IPS-NIHi11 (cell line): ENCODE measurements at places on chromosomes 16 and 17.

DNA sequence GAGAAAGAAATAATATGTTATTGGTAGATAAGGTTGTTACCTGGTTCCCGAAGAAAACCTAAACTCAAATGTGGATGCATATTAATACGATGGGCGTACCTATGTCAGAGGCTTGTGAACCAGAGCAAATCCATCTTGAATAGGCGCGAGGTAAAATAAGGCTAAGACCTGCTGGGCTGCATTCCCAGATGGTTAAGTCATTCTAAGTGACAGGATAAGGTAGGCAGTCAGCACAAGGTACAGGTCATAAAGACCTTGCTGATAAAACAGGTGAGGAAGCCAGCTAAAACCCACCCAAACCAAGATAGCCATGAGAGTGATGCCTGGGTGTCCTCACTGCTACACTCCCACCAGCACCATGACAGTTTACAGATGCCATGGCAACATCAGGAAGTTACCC is 1400.1 kb downstream of the CDH8 start:
- no peak for DNase-seq

DNA sequence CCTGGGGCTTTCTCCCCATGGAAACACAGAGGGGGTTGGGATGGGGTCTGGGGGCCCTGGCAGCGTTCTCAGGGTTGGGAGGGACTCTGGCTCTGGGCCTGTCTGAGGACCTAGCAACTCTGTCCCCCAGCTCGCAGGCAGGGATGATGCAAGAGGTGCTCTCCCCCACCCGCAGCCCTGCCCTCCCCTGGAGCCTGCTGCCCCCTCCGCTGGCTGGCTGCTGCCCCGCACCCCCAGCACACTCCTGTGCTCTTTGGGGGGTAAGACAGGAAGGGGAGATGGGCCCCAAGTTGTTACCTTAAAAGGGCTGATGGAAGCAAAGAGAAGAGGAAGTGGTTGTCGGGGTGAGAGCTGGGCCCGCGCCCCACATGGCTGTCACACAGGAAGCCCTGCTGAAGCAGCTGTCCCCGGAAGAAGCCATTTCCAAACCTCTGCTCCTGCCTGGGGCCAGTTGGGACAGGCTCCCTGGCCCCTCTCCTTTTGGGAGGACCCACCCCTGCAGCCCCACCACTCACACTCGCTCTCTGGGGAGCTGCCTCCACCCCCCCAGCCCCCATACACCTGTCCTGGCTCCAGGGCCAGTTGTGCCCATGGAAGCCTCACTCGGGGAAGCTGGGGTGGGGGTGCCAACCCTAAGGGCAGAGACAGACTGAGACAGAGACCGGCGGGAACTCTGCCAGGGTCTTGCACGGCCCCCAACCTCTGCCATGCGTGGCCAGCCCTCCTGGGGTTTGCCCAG is 2.5 kb downstream of the CORO1A start:
- no peak for DNase-seq

- no peak for DNase-seq
Observed at GRCh38 chr17:48704361-48705248, 17.7 kb downstream of the PRAC1 start.

DNA sequence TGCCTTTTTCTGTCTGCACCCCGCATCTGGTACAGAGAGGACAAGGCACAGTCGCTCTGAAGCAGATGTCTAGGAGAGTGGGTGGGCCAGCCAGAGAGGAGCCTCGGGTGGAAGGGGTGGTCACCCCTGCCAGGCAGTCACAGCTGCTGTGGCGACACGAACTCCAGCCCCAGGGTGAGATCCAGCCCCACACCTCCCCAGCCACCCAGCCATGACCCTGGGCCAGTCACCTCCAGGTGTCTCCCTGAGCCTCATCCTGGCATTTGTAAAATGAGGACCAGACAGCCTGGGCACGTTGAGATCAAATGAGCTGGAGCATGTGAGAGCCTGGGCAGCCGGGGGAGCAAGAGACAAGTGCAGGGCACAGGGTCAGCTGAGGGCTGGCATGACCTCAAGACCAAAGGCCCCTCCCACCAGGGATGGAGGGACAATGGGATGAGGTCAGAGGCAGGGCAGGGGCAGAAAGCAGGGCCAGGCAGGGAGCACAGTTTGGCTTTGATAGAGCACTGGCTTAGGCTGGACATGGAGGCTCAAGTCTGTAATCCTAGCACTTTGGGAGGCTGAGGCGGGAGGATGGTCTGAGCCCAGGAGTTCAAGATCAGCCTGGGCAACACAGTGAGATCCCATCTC is 7.7 kb downstream of the ADAM11 start:
- DNase-seq, result no peak

GRCh38 chr16:1428511-1428910 is 2.4 kb upstream of the PERCC1 start:
- DNase-seq, result peak; percentile 95

DNA sequence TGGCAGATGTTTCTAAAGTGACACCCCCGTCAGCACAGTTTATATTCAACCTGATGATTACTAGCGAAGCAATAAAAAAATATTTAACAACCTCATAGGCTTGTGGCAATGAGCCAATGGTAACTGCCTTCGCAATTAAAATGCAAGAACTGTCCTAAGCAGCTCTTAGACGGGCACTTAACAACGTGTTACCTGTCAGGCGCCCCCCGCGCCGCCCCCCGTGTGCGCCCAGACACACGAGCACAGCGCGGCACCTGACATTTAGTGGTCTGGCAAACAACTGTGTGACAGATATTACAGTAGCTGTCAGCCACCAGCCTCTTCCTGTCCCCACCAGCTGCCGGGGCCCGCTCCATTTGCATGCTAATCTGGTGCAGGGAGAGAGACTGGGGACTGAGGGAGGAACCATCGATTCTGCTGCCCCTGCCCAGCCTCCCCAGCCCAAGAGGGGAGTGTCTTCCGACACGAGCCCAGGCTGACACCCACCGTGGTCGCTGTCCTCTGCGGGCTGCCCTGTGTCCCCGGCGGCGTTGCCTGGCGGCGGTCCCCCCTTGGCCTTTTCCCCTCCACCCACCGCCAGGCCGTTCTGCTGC is 12.7 kb downstream of the NDUFAF8 start:
- no peak for DNase-seq

DNA sequence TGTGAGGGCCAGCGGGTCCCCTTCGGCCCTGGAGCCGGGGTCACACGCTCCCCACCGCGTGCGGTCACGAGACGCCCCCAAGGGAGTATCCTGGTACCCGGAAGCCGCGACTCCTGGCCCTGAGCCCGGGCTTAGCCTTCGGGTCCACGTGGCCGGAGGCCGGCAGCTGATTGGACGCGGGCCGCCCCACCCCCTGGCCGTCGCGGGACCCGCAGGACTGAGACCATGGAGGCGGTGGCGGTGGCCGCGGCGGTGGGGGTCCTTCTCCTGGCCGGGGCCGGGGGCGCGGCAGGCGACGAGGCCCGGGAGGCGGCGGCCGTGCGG is at the start of gene NAGLU:
Gene NAGLU (plus strand): TSS at position 194 of the 324 bp plus-strand sequence. CDS start 32 bp downstream, at position 226.
- peak; percentile 99 for DNase-seq

GRCh38 chr17:74861662-74862107 is 2.0 kb upstream of the GRIN2C start:
- no peak for DNase-seq

DNA sequence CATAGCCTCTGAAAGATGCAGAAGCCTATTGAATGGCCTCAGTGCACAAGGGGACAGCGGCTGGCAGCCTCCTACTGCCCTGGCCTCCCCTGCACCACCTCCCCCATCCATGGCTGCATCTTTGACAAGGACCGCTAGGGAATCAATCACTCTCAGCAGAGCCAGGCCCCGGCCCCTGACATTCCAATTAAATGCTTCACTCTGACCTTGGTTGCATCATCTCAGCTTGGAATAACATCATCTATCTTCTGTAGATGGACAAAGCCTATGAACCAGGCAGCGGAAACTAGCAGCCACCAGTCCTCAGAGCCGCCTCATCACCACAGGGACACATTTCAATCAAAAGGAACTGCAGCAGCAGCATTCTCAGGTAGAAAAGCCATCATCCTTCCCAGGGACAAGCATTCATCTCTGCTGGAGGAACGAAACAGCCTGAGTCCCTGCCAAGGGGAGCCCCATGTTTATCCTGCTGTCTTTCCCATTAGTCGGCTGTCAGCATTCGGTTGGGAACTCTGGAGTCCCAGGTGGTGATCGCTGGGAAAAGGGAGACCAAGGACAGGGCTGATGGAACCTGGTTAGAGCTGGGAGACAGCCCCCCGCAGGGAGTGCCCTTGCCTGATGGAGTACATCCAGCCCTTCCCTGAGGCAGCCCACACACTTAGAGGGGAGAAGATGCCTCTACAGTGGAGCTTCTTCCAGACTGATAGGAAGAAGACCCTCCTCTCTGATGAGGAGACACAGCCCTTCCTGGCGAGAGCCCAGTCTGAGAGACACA is 11.5 kb upstream of the TMEM132E start:
- peak; percentile 41 for DNase-seq

GRCh38 chr17:21041741-21042457 is 912 bp downstream of the USP22 start:
- DNase-seq, result peak; percentile 85

DNA sequence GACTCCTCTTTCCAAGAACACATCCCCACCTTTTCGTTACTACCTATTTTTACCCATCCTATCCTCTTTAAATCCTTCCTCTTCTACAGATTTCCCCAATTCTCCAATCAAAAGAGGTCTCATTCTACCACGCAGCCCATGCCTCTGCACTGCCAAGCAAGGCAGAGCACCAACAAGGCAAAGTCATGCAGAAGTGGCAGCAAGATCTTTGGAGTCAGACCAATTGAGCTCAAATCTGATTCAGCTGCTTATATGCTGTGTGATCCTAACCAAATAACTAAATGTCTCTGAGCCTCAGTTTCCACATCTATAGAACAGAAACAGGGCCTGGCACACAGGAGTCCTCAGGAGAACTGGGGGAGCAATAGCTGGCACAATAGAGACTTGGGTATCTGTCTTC is 41.0 kb downstream of the TOM1L2 start:
- no peak for DNase-seq

GRCh38 chr17:57556977-57557376 is 188.1 kb downstream of the CCDC182 start:
- DNase-seq, result no peak

- DNase-seq, result no peak
Observed at GRCh38 chr17:44038604-44039011, 23.8 kb upstream of the TMEM101 start.

GRCh38 chr16:15961571-15962090 is 12.2 kb downstream of the ABCC1 start:
- DNase-seq, result no peak

DNA sequence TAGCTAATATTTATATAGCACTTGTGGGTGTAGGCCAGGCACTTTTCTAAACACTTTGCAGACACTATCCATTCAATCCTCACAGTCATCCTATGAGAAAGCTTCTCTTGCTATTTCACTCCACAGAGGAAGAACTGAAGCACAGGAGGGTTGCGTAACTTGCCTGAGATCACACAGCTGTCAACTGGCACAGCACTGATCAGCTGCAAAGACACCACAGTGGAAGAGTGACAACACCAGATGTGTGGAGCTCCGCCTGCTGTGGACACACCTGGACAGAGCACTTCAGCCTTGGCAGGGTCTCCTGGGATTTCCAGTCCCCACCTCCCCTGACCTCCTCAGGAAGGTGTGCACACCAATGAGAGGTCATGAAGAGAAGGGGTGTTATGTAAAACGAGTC is 13.3 kb upstream of the CNEP1R1 start:
- DNase-seq, result no peak

DNA sequence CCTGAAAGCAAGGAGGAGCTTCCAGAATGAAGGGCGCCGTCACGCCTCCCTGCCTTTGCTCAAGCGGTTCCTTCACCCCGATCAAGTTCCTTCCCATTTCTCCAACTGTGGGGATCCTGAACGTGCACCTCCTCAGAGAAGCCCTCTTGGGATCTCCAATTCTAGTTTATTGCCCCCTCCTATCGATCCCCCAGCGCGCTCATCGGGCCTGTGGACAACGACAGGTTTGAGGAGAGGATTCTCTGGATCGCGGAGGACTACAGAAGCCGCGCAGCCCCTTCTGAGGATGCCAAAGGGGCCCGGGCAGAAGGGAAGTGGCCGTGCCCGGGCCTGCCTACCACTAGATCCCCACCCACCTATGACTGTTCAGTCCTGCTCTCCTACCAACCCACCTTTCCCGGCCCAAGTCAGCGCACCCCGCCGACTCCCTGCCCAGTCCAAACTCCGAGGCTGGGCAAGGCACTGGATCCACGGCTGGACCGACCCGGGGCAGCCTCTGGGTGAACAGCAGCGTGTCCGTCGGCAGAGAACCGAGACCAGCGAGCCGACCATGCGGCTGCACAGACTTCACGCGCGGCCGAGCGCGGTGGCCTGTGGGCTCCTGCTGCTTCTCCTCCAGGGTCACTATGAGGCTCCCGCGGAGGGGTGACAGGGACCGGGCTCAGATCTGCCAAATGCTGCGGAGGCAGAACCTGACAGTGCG is 12.8 kb upstream of the CES3 start:
- DNase-seq, result no peak

DNA sequence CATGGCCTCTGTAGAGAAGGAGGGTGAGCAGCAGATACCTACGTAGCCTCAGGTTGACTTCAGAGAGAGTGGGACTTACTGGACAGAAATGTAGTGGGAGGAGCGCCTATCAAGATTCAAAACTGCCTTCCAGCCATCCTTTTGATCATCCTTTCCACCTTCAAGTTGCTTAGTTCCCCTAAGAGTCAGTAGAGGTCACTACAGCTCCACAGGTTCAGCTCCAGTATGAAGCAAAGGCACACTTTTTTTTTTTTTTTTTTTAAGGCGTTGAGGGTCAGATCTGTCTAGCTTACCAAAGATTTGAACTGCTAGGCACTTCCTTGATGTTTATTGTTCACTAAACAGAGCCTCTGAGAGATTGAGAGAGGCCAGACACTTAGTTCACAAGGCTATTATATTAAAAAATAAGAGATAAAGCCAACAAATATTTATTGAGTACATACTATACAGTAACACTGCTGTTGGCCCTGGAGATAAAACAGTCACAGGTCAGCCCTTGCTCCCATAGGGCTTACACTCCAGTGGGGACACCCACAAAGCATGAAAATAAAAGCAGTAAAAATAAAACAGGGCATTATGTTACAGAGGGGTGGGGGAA is 3.1 kb downstream of the RNF227 start:
- DNase-seq, result peak; percentile 61

DNA sequence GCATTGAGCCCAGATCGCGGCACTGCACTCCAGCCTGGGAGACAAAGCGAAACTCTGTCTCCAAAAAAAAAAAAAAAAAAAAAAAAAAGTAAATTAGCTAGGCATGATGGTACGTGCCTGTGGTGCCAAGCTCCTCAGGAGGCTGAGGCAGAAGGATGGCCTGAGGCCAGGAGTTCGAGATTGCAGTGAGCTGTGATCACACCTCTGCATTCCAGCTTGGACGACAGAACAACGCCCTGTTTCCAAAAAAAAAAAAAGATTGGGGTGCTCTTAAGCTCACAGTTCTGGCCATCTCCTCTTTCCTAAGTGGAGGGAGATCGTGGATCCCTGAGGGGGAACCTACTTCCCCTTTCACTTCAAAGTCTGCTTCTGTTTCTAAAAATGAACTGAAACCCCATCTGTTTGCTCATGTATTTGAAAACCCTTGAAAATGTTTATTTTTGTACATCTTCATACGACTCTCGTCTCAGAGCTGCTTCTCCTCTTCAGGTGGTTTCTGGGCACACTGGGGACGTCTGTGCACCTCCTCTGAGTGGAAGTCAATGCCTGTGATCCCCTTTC is 138.8 kb downstream of the PRKCA start:
- no peak for DNase-seq
